OCI-M1 (cell line): ENCODE measurements at places on chromosomes 7 and 10.

DNA sequence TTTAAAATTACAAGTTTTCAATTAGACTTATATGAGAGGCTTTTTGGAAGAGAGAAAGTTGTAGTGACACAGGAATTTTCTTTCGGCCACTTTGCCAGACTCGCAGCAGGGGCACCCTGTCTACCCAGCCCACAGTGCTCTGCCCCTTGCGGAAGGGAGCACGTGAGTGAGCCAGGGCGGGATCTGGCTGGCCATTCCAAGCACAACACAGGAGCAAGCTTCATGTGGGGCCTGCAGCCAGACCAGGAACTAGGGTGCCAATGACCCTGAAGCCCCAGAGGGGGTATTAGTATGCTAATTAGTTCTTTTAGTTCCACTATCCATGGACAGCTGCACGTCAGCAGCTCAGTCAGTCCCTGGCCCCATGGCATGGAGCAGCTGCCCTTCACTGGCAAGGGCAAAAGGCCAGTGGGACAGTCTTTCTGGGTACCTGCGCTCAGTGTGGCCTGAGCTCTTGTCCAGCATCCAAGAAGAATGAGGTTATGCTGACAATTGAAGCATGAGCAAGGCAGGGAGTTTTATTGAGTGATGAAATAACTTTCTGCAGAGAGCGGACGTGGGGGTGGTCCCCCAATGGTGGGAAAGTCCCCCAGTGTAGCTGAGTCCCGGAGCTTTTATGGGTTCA is 251.1 kb upstream of the CSTF2T start:
- DNase-seq: no peak

DNA sequence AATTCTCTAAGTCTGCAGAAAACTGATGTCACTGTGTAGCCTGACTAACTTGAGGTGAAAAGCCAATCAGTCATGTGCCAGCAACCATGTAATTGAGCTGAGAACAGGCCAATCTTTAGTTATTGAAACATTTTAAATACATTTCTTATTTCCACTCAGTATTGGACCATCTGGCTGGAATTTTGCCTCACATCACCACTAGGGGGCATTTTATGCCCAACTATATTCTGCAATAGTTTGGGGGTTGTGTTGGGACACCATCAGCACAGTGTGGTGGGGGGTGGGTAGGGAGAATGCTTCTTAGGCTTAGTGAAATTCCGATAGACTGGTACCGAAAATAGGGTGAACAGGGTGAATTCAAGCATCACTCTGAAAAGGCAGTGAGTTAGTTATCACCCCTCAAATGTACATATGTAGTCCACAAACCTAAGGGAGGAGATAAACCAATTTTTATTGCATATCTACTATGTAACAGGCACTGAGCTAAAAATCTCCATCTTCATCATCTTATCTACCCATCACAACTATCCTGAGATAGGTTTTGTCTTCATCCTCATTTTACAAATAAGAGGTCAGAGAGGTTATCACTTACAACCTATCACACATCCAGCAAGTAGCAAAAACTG is 17.8 kb downstream of the NPSR1 start:
- DNase-seq: peak; percentile 24

DNA sequence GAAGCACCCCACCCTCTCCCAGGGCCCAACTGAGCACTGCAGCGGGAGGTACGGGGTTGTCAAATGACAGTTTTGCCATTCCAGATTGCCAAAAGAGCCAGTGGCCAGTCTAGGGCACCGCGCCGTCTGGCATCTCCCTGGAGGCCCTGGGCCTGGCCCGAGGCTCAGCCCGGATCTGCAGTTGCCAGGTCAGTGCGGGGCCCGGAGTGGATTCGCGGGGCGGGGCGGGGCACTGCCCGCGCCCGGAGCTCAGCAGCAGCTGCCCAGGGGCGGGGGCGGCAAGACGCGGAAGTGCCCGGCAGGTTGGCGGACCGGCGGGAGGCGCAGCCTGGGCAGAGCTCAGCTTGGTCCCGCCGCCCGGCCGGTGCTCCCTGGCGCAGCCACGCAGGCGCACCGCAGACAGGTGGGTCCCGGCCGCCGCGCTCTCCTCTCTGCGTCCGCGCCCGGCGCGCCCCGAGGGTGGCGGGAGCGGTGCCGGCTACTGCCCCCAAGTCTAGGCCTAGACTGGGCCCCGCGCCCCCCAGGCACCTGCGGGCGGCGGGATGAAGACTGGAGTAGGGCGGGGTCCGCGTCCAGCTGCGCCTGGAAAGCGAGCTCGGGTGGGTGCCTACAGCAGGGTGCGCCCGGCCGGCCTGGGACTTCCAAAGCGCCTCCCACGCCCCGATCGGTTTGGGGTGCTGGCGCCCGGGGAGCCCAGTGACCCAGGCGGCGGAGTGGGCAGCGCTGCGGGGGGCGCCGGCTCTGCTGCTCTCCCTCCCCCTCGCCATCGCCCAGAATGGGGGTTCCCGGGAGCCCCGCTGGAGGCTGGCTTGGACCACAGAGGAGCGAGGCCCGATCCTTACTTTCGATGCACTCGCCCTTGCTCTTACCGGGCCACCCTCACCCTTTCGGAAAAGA is at the start of gene IRF5:
Gene IRF5, plus strand, starts transcription at position 281 of the 897 bp plus-strand sequence. CDS start 4,155 bp downstream, outside the sequence.
- DNase-seq: no peak

- no peak for DNase-seq
Observed at GRCh38 chr7:128420773-128421172, 11.0 kb upstream of the IMPDH1 start.
